Stimulated activated CD4-positive, alpha-beta T cell treated with anti-CD3 and anti-CD28 coated beads, Interleukin-4, amount 100 ng/mL, for 4 hours (primary cell): ENCODE measurements at places on chromosomes 1 and 21.

- DNase-seq, result peak; percentile 59
Measured at GRCh38 chr1:2526824-2527555, 594 bp upstream of the PANK4 start.

DNA sequence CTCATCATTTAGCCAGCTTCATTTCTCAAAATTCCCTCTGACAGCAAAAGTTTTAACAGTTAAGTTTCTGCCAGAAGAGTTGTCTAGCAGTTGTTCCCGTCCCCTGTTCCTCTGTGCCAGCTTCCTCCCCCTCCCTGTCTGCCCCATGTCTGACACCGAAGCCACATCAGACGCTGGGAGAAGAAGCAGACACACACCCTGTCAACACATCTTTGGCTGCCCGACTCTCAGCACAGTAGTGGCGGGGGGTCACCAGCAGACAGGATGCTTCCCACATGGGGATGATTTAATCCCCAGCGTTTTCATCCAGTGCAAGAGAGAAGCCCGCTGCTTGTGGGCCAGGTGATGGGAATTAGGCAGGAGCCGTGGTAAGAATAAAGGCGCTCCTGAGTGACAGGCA, 379.4 kb upstream of the RUNX1 start:
- DNase-seq, result peak; percentile 41

GRCh38 chr21:32140151-32140550, 138.7 kb downstream of the MIS18A start:
- no peak for DNase-seq

GRCh38 chr1:178237121-178237520, 143.2 kb downstream of the RASAL2 start:
- DNase-seq, result no peak

DNA sequence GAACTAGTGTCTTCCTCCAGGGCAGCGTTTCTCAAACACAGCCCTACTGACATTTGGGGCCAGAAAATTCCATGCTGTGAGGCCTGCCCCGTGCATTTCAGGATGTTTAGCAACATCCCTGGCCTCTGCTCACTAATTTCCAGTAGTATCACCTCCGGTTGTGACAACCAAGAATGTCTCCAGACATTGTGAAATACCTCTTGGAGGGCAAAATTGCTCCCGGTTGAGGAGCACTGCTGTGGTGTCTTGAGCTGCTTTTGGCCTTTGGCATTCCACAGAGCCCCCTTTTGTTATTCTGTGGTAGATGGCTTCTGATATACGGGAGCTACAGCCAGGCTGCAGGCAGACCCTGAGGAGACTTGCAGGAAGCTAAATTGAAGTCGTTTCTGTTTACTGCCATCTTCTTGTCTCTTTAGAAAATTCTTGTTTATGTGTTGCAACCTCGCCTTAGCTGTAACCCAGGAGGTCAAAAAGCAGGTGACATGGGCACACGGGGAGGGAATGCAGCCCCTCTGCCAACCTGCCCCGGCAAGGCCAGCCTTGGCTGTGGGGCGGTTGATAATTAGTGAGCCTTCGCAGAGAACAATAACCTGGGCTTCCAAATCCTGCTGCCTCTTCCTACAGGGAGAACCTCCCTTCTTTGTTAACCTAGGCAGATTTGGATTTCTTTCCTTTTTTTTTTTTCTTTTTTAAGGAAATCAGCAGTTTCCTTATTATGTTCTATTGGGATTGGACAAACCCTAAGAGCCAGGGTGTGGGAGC, 74.7 kb upstream of the AKT3 start:
- no peak for DNase-seq

DNA sequence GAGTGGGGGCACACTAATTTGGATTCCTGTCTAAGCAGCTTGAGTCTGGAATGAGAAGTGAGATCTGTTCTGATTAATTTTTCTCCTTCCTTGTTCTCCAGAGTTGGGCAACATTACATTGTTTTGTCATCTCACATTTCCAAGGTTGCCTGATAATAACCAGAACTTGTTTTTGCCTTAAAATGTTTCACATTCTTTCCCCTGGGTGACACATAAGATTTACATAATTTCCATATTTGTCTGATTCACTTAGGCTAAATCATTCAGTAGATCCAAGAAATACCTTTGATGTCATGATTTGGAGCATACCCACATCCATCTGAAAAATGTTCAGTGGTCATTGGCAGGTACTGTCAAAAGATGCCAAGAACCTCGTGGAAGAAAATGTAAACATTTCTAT, 60.3 kb downstream of the XCL2 start:
- DNase-seq, result no peak

DNA sequence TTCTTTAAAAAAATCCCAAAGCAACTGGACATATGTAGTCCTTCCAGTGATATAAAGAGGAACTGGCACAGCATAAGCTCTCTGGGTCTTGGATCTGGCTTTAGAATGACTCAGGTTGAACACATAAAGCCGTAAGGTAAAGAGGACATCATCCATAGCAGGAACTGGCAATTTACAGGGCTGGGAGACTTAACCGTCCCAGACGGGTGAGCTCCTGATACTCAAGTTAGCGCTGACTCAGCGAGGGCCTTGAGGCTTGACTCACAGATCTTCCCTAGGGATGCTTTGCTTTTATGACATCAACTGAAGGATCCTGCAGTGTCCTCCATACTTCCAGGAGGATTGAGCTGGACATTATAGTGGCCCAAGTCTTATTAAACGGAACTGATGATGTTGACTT, 154.1 kb downstream of the CLIC6 start:
- no peak for DNase-seq

GRCh38 chr1:43402089-43402865, 12.6 kb downstream of the SZT2 start:
- DNase-seq, result no peak

- no peak for DNase-seq
Measured at GRCh38 chr1:207007352-207008033, 25.1 kb downstream of the C1orf116 start.

- DNase-seq, result no peak
Measured at GRCh38 chr1:147849098-147849895, 53.3 kb upstream of the GJA8 start.

- DNase-seq, result peak; percentile 10
Measured at GRCh38 chr1:212514056-212514614, 81.4 kb downstream of the NENF start.

DNA sequence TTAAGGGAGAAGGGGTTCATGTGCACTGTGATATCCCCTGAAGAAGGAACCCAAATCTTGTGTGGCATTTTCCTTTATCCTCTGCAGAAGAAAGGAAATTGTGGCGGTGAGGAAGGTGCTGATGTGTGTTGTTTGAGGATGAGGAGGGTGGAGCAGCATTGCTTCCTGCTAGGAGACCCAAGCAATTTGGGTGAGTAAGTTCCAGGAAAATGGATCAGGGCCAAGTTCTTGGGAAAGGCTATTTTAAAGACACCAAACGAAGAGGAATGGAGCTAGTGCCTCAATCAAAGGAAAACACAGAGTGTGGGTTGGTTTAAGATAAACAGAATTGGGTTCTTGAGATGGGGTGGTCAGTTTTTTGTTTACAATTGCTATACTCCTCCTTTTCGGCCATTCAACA, 86.7 kb upstream of the MARK1 start:
- DNase-seq, result no peak

DNA sequence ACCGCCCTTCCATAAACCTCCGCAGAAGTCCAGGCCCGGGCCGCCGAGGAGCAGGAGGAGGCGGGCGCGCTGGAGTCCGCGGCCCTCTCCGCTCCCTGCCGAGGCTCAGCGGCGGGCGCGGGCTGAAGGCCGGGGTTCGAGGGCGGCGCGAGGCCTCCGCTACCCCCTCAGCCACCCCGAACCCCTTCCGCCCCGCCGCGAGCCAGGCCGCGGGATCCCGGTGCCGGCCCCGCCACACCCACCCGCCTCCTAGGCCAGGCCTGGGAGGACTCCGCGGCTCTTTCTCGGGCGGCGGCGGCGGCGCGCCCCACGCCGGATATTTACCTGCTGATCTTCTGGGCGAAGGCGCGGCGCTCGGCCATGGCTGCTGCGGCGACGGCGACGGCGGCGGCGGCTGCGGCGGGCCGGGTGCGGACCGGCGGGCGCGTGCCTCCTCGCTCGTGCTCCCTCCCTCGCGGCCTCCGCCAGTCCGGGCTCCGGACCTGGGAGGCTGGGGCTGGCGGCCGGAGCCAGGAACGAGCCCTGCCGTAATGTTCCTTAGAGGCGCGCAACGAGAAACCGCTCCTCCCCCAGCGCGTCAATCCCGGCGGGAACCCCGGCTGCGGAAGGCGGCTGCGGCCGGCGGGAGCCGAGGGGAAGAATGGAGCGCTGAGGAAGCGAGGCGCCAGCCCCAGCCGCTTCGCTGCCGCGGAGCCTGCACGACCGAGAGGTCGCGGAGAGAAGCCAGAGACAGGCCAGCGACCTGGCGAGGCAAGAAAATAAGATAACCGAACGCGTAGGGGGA, at the start of gene DOCK7:
DOCK7 (minus strand) TSS at position 484 of the 784 bp plus-strand sequence; CDS start at position 362, 122 bp downstream.
- DNase-seq, result peak; percentile 26

DNA sequence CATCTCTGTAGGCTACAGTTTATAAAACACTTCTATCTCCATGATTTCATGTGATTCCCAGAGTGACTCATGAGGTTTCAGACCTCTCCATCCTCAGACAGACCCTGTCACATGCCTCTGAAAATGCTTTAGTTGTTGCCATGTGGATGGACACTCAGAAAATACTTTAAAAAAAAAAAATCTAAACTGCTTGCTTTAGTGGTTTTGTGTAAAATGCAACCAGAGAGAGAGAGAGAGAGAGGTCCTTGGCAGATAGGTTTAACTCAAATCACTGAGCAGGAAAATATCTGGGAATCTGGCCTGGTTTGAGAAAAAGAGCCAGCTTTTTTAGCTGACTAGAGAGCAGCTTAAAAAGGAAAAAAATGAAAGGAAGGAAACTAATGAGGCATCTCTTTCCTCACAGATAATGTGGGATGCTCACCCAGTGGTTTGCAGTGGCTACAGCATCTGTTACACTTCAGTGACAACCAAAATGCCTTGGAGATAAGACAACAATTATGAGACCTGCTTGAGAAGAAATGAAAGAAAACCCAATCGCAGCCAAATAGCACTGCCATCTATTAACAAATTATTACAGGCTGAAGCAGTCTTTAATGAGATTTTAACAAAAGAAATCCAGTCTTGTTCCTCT, 54.6 kb upstream of the SYT14 start:
- no peak for DNase-seq

GRCh38 chr1:242586360-242586680, 61.8 kb upstream of the PLD5 start:
- DNase-seq, result no peak

GRCh38 chr1:246760422-246761347, 36.5 kb downstream of the SCCPDH start:
- DNase-seq, result no peak

- DNase-seq, result no peak
Measured at GRCh38 chr21:46082963-46083790, 14.7 kb upstream of the COL6A2 start.

DNA sequence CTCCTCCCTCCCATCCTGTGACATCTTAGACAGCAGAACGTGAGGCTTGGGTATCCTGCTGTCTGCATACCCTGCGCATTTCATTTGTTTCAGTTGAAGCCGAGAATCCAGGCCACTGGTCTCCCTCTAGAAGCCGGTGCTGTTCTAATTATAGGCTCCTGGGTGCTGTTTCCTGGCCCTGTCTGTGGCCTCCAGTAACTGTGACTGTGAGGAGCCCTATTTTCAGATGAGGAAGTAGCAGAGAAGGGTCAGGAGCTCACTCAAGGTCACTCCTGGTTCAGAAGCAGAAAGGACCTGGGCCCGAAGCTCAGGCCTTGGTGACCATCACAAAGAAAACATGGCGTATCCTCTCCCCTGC, 24.0 kb downstream of the COQ8A start:
- no peak for DNase-seq

- DNase-seq, result no peak
Measured at GRCh38 chr1:180854456-180854855, 58.2 kb upstream of the KIAA1614 start.

GRCh38 chr1:154739654-154740053, 130.4 kb downstream of the KCNN3 start:
- DNase-seq, result no peak

DNA sequence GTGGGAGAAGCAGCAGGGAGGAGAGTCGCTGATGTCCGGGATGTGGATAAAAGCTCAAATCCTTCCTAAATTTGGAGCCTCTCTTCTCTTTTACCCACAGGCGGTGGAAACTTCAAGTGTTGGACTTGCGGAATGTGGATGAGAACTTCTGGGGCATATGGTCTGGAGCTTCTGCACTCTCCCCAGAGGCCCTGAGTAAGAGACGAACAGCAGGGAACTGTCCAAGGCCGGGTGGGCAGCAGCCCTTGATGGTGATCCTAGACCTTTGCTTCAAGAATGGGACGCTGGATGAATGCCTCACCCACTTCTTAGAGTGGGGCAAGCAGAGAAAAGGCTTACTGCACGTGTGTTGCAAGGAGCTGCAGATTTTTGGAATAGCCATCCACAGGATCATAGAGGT, 1.9 kb downstream of the PRAMEF12 start:
- no peak for DNase-seq

- DNase-seq, result no peak
Measured at GRCh38 chr1:192860478-192861185, 51.8 kb downstream of the RGS2 start.

DNA sequence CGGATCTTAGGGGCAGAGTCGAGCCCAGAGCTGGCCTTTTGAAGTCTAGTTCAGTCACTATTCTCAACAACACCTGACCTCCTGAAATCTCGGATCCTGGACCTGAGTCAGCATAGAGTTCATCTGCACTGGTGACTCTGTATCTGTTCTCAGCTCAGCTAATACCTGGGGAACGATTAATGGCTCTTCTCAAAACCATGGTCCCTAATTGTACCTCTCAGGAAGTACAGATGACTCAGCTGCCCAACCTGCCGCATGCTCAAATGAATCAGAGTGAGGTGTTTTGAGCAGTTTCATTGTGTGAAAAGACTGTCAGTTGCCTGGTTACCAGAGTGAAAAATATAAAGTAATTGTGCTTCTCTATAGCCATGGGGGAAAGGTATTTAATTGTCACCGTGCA, 89.2 kb downstream of the SLC35F3 start:
- DNase-seq, result no peak

- no peak for DNase-seq
Measured at GRCh38 chr1:3298197-3298596, 156.3 kb upstream of the ARHGEF16 start.

- DNase-seq, result no peak
Measured at GRCh38 chr1:49319426-49319963, 542.8 kb upstream of the BEND5 start.

- no peak for DNase-seq
Measured at GRCh38 chr1:183318433-183318832, 99.7 kb downstream of the NMNAT2 start.

DNA sequence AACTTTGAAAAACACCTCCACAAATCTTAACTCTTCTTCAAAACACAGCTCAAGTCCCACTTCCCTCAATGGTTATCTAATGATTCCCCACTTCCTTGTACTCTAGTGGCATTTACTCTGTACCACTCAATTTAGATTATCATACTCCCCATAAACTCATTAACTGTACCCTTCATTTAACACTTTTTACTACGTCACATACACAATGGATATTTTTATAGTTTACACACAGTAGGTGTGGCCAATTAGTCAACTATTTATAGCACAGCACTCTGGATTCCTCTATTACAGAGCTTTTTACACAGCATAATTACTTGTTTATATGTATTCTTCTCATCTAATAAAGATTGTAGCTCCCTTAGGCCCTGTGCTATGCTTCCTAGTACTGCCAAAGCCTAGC, 62.1 kb downstream of the FOXJ3 start:
- DNase-seq, result no peak

GRCh38 chr1:246221485-246222255, 285.4 kb downstream of the SMYD3 start:
- DNase-seq, result no peak

GRCh38 chr1:16348414-16349182, 3.7 kb downstream of the FBXO42 start:
- DNase-seq, result no peak

GRCh38 chr1:69513601-69514000, 54.1 kb upstream of the LRRC7 start:
- DNase-seq, result no peak
